ENCODE measurements at places on chromosomes 5 and 9.
A peak's percentile ranks its signal among the peaks of the same experiment; 100 is the strongest.

- DNase-seq = no peak
Observed at GRCh38 chr5:149544028-149544420, 7.2 kb downstream of the CSNK1A1 start.

DNA sequence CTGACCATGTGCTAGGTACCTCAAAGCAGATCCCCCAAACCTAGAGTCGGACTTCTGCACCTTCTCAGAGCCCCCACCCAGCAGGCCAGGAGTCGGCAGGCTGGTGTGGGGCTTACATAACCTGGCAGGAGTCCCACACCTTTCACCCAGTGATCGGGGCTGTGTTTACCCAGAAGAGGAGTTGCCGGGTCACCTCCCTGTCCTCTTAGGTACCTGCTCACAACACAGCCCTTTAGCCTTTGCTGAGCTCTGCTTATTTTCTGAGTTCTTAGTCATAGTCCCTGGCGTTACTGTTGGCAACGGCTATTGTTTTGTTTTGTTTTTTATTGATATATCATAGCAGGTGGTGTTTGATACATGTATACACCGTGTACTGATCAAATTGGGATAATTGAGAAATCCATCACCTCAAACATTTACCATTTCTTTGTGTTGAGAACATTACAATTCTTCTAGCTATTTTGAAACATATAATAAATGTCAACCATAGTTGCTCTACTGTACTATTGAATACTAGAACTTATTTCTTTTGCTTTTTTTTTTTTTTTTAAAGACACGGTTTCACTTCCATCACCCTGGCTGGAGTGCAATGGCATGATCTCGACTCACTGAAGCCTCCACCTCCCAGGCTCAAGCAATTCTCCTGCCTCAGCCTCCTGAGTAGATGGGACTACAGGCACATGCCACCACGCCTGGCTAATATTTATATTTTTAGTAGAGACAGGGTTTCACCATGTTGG lies 10.4 kb upstream of the EEIG1 start:
- DNase-seq = peak; percentile 49

DNA sequence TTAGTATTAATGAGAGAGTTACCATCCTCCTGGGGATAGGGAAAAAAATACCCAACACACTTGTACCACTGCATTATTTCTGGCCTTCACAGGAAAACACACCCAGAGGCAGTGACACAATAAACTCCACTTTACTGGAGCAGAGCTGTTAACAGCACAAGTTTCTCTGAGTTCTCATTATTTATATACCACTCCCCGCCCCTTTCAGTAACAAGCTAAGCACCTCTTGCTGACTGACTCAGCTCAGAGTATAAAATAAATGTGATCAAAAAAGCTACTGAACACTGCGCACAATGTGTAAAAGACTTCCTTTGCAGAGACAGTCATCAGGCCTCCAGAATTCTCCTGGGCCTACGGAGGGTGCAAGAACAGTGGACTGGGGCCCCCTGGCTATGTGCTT lies 21.6 kb downstream of the KLF9 start:
- no peak for DNase-seq

GRCh38 chr5:533243-533954 lies 9.2 kb upstream of the SLC9A3 start:
- no peak for DNase-seq

DNA sequence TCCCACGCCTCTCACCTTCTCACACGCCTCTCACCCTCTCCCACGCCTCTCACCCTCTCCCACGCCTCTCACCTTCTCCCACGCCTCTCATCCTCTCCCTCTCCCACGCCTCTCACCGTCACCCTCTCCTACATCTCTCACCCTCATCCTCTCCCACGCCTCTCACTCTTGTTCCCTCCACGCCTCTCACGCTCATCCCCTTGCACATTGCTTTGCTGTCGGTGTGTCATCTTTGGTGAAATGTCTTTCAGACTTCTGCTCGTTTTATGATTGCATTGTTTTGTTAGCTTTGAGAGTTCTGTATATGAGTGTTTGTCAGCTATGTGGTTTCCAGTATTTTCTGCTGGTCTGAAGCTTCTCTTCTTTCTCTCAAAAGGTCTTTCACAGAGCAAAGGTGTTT lies 102.7 kb downstream of the EHMT1 start:
- DNase-seq = no peak

GRCh38 chr5:173331287-173331686 lies 3.1 kb upstream of the STC2 start:
- no peak for DNase-seq

- DNase-seq = no peak
Observed at GRCh38 chr9:101054657-101055056, 26.1 kb downstream of the PLPPR1 start.

DNA sequence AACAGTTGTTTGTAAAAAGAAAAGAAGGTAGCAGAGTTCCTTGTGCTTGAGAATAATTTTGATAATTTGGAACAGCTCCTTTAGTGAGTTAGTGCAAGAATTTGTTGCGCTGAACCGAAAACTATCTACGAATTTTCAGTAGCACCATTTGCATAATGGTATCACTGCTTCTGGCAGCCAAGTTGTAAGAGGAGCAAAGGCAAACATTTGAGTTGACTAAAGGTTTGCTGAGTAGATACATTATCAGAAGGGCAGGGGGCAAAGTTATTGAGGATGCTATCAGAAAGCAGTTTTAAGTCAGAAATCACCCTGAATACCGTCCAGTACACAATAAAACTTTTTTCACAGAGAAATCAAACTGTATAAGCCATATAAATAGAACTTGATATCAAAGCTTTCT lies 181.5 kb upstream of the MOCS2 start:
- DNase-seq = no peak

GRCh38 chr9:121107881-121108280 lies 33.1 kb downstream of the CNTRL start:
- DNase-seq = no peak

GRCh38 chr5:90184764-90185163 lies 224.8 kb downstream of the CETN3 start:
- no peak for DNase-seq

DNA sequence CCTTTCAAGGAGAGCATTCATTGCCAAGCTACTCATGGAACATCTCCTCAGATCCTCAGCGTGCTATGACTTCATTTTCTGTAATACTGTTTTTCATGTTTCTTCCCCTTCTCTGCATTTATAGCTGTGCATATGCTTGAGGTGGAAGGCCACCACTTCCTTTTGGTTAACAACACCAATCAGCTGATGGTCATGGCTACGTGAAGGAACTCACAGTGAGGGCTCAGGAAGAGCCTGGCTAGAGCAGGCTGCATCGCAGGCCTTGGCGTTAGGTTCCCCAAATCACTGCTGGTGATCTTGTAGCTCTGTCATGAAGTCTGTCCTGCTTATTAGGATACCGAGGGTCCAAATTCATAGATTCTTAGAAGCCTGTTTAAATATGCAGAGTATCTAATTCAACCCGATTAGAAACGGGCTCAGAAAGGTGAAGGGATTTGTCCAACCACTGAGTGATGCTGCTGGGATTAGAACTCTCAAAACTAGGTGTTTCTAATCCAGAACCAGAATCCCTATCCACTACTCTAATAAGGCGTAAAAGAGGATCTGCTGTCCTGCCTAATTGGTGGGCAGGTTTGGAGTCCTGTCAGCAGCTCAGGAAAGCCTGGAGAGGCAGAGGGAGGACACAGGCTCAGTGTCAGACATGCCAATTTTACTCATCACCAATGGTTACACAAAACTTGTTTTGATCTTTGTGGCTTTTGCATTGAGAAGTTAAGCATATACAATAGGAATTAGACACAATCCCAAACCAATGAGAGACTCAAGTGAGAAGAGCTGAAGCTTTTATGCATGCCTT lies 7.5 kb downstream of the SYK start:
- DNase-seq = no peak

DNA sequence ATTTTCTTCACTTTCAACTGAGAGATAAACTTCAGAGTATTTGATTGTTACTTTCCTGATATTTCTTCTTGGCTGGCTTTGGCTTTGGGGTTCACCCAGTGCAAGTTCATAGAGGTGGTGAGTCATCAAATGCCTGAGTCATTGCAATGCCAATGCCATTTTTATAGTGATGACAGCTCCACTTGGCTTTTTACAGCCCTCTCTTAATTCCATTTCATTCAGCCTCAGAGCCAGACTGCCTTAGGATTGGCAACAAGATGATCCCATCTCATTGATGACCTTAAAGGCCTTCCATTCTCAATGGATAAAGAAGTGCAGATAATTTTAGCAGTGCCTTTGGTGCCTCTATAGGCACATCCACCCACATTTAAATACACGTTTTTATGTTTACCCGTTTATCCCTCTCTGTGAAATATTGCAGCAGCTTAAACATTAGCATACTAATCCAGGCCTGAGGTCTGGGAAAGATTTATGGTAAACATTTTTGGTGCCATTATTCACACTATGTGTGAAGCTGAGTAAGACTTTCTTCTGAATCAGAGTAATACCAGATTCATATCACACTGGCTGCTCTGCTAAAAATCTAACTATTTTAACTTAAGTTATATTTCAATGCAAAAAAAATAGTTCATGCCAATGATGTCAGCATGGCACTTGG lies 88.9 kb upstream of the TYRP1 start:
- DNase-seq = no peak

GRCh38 chr5:14429101-14430050 lies 152.2 kb upstream of the OTULINL start:
- DNase-seq = peak; percentile 20

- DNase-seq = no peak
Observed at GRCh38 chr5:164256351-164256750, 750.9 kb downstream of the MAT2B start.

GRCh38 chr9:91558395-91558794 lies 134.8 kb upstream of the NFIL3 start:
- no peak for DNase-seq

Data from DMS79 treated with DMSO at 0.1 percent for 48 hours (cell line).